Midbrain (tissue), 1 donor: ENCODE measurements at places on chromosomes 13 and 19.

DNA sequence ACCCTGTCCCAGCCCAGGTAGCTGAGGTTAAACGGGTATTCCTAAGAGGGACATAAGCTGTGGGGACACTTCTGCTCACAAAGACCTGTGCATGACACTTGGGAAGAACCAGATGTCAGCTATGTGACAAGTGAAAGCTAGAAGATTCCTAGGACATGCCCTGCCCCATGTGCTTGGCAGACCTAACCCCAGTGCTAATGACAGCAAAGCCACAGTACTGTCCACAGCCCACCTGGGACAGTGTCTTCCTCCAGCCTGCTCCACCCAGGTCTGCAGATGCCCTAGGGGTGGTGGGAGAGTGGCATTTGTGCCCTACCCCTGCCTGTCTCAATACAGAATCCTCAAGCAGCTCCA lies 18.4 kb upstream of the EPHX3 start:
- no peak for DNase-seq

GRCh38 chr13:30818323-30818960 lies 83.1 kb downstream of the ALOX5AP start:
- no peak for DNase-seq

GRCh38 chr13:94198681-94199080 lies 280.8 kb downstream of the DCT start:
- DNase-seq = no peak

DNA sequence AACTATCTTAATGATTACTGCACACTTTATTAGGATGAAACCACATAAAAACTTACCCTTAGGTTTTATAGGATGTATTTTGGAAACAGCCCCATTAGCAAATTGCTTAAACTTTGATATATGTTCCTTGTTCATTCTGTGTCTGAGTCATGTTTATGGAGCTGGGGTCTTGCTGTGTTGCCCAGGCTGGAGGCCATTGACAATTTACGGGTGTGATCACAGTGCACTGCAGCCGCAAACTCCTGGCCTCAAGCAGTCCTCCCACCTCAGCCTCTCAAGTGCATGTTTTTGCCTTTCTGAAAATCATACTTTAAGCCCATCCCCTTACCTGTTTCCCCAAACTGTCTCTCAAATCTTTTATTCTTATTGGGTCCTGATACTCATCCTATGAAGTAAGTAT lies 5.2 kb upstream of the CHAMP1 start:
- DNase-seq = no peak

- no peak for DNase-seq
Observed at GRCh38 chr13:44819245-44819644, 170.0 kb downstream of the NUFIP1 start.

- no peak for DNase-seq
Observed at GRCh38 chr13:110329798-110330461, 22.8 kb downstream of the COL4A2 start.

- DNase-seq = no peak
Observed at GRCh38 chr13:87498681-87499080, 172.5 kb upstream of the SLITRK5 start.

DNA sequence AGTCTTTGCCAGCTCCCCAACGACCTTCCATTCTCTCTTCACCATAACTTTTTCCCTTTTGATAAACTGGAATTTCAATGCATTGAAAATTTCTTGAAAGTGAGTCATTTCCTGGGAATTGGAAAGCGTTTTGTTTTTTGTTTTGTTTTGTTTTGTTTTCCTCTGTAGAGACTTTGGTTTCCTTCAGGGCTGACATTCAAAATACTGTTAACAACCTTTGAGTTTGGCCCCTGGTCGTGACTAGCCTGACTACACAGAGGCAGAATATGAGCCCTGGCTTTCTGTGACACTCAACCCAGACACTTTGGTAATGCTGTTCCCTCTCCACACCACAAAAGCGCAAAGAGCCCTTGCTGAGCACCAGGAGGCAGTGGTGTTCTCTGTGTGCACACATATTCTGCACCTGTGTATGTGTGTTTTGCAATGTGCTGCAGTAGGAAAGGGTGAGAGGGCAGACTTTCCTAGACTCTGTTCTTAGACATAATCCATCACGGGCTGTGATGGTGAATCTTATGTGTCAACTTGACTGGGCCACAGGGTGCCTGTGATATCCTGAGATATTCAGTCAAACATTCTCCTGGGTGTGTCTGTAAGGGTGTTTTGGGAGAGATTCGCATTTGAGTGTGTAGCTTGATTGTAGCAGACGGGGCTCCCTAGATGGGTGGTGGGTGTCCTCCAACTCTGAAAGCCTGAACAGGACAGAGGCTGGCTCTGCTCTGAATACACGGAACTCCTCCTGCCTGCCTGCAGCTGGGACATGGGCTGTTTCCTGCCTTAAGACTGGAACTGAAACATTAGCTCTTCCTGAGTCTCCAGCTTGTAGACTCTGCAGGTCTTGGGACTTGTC lies 29.5 kb upstream of the ANKRD10 start:
- no peak for DNase-seq

DNA sequence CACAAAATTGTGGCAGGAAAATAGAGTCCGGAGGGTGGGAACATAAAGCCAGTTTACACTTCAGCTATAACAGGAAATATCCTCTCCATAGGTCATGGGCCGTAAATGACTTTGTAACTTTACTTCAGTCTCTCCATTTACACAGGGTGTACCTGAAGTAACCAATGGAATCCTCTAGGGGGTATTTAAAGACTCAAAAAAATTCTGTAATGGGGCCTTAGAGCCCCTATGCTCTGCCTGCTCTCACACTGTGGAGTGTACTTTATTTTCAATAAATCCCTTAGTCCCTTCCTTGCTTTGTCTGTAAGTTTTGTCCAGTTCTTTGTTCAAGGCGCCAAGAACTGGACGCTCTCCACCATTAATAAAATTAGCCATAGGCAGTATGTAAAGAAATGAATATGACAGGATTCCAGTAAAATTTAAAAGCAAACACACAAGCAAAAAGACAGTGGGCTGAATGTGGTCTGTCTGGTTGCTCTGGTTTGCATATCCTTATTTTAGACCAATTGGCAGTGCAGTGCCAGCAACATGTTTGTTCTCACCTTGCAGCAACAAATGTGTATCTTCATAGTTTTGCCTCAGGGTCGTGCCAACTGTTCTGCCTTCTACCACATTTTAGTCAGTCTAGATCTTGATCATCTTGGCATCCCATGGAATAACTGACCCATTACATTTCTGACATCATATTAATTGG lies 801.5 kb upstream of the SPRY2 start:
- no peak for DNase-seq

- no peak for DNase-seq
Observed at GRCh38 chr13:97254816-97255215, 32.7 kb downstream of the MBNL2 start.

GRCh38 chr19:3554254-3555083 lies 2.9 kb downstream of the MFSD12 start:
- DNase-seq = no peak

DNA sequence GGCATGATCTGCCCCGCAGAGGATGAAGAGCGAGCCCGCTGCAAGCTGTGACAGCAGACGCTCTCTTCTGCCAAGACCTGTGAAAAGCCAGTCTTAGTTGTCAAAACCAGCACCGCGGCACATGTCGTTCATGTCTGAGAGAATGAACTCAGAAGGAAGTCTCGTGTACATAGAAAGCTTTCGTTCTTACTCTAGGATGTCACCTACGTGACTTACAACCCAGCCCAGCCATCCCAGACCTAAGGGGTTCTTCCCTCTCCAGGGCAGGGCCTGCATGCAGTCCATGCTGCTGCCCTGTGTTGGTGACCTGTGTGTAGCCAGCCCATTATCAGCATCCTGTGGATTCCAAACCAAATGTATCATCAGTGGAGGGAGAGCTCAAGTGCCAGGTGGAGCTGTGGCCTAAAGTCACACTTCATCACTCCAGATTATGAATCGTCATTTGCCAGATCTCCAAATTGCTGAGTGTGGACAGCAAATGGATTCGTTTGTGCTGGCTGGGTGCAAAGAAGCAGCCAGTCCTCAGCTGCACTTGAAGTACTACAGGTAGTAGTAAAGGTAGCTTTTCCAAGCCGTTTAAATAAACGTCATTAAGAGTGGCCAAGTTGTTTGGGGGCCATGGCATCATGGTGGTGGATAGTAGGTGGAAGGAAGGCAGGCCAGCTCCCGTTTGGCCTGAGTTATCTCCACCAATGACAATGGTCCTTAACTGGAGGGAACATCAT lies 73.9 kb upstream of the GPR183 start:
- DNase-seq = no peak

DNA sequence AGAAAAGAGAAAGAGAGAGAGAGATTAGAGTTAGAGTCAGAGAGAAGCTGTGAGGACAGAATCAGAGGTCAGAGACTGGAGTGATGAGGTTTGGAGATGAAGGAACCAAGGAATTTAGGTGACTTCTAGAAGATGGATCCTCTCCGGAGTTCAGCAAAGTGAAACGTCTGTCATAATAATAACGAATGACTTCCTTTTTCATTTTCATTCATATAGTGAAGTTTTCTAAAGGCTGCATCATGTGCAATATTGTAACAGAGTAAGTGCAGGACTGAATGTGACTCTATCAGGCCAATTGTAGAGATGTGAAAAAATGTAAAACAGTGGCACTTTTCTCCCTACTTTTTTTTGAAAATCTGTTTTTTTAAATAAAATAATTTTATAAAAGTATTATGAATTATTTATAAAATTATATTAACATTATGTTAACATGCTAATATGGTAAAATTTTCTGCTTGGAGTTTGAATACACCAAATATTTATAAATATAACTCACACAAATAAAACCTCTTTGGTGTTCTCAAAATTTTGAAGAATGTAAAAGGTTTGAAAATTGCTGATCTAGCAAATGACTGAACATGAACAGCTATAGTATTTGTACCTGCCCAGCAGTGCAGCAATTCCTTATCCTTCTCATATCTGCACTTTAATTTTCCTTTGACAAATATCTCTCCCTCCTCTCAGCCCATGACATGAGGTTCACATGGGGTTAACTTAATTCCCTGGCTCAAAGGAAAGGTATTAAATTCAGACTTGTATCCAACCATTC lies 4.2 kb upstream of the TNFSF11 start:
- DNase-seq = no peak

GRCh38 chr13:45362939-45363338 lies 22.0 kb upstream of the TPT1 start:
- DNase-seq = no peak

GRCh38 chr13:80802946-80803345 lies 462.0 kb upstream of the SPRY2 start:
- DNase-seq = no peak

DNA sequence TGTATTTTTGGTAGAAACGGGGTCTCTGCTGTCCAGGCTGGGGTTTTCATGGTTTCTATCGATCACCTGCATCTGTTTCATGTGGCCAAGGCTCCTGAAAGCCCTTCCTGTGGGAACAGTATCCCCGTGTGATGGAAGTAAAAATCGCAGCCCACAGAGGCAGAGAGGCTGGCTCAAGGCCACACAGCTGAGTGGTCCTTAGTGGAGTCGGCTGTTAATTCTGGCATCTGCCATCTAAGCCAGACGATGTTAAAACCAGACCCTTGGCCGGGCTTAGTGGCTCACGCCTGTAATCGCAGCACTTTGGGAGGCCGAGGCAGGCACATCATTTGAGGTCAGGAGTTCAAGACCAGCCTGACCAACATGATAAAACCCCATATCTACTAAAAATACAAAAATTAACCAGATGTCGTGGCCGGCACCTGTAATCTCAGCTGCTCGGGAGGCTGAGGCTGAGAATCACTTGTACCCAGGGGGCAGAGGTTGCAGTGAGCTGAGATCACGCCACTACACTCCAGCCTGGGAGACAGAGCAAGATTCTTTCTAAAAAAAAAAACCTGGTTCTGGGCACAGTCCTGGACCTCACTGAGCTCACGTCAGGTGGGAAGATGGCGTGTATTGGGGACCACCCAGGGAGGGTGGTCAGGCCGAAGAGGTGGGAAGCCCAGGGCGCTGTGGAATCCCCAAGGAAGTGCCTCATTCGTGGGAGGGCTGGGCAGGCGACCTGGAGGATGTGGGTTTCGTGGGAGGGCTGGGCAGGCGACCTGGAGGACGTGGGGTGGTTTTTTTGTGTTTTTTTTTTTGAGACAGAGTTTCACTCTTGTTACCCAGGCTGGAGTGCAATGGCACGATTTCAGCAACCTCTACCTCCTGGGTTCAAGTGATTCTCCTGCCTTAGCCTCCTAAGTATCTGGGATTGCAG lies 18.5 kb upstream of the MISP start:
- no peak for DNase-seq

DNA sequence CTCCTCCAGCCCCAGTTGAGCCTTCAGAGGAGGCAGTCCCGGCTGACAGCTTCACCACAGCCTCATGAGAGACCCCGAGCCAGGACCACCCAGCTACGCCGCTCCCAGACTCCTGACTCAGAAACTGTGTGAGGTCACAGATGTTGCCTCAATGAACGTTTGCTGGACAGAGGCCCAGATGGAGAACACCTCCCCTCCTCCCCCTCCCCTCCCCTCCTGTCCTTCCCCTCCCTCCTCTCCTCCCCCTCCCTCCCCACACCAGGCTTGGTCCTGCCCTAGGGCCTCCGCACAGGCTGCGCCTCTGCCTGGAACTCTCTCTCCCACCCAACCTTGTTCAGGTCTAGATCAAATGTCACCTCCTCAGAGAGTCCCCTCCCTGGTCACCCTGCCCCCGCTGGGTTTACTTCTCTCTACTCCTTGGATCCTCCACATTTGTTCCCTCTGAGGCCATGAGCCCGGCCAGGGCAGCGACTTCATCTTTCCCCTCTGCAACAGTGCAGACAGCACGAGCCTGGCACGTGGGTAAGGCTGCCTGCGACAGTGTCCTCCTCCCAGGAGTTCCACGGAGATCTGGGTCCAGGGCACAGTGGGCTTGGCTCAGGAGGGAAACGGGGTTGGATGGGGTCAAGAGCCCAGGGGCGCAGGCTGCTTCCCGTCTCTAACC lies 17.4 kb downstream of the PIP5K1C start:
- DNase-seq = no peak

DNA sequence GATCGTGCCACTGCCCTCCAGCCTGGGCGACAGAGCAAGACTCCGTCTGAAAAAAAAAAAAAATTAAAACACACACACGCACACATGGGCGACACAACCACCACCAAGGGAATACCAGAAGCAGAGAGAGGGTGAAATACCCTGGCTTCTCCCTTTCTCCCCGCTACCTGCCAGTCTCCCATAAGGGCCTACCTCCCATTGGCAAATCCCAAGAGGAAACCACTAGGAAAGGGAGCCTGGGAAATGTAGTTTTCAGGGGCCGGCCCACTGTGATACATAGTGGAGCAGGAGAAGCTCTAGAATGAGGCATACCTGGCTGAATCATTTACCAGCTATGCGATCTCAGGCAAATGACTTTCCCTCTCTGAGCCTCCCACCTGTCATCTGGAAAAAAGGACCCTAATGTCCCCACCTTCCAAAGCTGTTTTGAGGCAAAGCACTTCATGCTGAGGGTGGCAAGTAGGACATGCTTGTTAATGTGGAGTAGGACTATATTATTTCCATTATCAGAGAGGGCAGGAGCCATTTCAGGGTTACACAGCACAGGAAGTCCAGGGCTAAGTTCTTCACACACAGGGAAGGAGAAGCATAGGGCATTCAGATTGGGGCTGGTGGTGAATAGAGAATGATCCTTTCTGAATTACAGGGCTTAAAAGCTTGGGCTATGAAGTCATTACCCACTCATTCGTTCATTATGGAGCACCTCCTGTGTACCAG lies 14.3 kb upstream of the HNRNPUL1 start:
- no peak for DNase-seq

GRCh38 chr19:42132851-42133528 lies 744 bp upstream of the POU2F2 start:
- peak; percentile 76 for DNase-seq
